Activated naive CD8-positive, alpha-beta T cell treated with anti-CD3 and anti-CD28 coated beads, Interleukin-2, amount 50 U/mL, for 16 hours (primary cell): ENCODE measurements at places on chromosomes 5 and 9.

- no peak for DNase-seq
These were observed 118.2 kb upstream of the HMHB1 start for GRCh38 chr5:143693651-143694252.

GRCh38 chr9:113399646-113400200, 1.4 kb downstream of the ALAD start:
- DNase-seq, result no peak

- DNase-seq, result no peak
These were observed 18.6 kb downstream of the SLC23A1 start for GRCh38 chr5:139364466-139364865.

- DNase-seq, result peak; percentile 43
These were observed 21.5 kb downstream of the TPPP start for GRCh38 chr5:671459-672328.

DNA sequence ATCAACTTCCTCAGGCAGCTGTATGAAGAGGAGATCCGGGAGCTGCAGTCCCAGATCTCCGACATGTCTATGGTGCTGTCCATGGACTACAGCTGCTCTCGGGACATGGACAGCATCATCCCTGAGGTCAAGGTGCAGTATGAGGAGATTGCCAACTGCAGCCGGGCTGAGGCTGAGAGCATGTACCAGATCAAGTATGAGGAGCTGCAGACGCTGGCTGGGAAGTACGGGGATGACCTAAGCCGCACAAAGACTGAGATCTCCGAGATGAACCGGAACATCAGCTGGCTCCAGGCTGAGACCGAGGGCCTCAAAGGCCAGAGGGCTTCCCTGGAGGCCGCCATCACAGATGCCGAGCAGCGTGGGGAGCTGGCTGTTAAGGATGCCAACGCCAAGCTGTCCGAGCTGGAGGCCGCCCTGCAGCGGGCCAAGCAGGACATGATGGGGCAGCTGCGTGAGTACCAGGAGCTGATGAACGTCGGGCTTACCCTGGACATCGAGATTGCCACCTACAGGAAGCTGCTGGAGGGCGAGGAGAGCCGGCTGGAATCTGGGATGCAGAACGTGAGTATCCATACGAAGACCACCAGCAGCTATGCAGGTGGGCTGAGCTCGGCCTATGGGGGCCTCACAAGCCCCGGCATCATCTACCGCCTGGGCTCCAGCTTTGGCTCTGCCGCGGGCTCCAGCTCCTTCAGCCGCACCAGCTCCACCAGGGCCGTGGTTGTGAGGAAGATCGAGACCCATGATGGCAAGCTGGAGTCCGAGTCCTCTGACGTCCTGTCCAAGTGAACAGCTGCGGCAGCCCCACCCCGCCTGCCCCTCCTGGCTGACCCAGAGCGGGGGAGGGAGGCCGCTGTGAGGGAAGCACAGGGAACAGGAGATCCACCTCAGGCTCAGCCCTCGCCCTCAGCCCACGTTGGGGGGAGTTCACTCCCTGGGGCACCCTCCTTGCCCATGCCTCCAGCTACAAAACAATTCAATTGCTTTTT, 84.0 kb downstream of the SEC61B start:
- no peak for DNase-seq

DNA sequence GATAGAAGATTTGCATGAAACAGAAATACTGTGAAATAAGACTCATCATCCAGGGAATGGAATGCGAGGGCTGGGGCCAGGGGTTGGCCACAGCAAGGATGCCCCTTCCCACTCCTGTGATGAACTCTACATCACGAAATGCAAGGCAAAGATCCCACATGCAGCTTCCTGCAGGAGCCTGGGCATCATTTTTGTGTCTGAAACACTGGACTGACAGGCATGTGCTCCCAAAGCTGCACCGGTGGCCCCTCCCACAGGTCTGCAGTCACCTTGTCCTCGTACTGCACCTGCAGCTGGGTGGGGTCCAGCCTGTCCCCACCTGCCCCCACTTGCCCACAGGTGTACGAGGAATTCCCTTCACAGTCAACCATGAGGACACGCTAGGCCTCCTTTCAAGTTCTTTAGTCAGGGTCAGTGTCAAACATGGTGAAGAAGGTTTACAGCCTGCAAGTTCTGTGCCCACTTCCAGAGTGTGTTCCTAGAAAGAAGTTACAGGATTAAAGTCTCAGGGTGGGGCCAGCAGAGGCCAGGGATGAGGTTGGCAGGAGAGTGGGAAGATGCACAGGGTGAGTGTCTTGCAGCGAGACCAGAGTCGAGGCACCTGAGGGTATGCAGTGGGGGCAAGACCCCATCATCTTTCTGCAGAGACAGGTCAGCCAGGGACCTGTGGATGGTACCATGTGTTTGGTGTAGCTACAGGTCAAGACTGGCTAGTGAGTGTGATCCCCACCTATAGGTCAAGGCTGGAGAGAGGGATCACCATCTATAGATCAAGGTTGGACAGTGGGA, 155.0 kb upstream of the IRX2 start:
- DNase-seq, result no peak

DNA sequence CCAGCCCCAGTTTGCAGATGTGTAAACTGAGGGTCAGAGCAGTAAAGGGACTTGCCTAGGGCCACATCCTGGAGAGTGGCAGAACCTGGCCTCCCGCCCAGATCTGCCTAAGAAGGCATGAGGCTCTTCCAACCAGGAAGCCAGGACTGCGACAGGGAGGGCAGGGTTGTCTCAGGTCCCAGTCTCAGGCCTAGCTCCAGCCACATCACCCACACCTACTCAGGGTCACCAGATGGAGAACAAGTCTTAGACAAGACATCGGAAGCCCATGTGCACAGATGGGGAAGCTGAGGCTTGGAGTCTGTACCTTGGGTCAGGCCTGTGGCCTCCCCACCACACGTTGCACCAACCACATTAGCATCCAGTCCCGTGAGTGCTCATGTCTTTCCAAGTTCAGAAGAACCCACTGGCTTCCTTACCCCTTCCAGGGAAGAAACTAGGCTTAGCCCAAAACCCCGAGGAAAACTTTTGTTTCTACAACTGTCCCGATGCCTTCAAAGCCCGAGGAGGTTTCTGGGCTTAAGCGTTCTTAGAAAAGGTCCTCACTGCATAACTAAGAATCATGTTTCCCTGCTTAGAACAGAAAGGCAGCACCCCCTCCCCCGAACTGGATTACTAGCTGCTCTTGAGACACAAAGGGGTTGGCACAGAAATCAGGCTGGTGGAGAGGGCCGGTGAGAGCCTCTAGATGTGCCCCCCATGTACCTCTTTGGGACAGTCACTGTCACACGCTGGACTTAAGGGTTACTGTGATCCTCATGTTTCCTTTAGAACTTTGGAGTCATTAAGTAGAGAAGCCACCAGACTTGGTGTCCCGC, 2.2 kb downstream of the FAM78A start:
- DNase-seq, result no peak

DNA sequence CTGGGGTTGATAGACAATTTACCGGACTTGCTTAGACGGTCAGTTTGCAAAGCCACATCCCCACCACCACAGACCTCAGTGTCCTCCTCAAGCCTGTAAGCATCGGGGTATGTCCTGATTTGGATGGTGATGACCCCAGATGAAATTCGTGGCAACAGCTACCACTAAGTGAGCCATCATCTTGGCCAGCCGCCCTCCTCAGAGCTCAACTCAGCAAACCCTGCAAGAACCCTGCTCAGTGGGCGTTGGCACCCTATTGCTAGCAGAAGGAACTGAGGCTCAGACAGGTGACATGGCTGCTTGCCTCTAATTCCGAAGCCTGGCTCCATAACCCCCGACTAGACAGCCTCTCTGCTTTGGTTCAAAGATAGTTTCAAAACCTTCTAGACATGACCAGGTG, 41.4 kb upstream of the BARHL1 start:
- no peak for DNase-seq

- DNase-seq, result no peak
These were observed 160.6 kb downstream of the COL23A1 start for GRCh38 chr5:178429491-178430185.

DNA sequence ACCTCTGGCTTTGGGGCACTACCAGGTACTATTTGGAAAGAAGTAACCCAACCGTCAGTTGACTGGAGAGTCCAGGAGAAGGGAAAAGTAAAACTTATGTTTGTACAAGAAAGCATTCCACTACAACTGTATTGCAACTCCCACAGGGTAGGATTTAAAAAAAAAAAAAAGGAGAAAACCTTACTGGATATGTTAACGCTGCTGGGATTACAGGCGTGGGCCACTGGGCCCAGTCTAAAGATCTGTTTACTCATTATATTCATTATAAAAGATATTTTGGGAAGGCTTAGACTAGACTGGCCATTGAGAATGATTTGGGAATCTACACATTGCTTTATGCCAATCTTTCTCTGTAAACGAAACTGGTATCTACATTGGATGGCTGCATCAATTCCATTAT, 86.6 kb downstream of the USP20 start:
- DNase-seq, result no peak

GRCh38 chr9:88075966-88076285, 62.3 kb downstream of the SPATA31C2 start:
- no peak for DNase-seq

DNA sequence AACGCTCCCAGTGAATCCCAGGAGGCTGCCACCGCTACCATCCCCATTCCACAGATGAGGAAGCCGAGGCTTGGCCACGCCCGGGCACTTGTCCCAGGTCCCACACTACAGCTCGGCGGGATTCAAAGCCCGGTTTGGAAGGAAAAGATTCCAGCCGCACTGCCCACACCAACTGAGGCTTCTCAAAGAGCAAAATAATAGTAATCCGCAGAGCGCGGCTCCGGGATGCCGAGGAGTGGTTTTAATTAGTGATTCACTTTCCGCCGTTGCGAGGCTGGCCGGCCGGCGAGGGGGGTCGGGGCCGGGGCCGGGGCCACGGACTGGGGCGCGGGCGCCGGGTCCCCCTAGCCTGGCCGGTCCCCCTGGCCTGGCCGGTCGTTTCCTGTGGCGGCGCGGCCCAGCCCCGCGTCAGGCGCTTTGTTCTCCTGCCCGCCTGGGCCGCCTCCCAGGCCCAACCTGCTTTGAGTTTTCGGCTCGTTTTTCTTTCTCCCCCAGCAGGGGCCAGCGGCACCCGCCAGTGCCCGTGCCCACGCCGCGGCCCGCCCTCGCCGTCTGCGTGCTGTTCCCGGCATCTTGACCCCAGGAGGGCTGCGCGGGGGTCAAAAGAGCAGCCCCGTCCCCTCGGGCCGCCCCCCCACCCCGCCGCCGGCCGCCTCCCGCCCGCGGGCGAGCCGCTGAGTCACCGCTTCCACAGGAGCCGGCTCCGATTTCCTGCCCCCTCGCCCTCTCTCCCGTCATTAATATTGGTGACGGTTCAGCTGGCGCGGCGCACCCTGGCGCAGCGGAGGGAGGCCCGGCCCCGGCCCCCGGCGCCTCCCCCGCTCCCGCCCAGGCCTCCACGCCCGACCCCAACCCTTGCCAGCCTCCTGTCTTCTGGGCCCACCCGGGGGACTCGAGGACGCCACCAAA, 31.2 kb downstream of the FGF18 start:
- DNase-seq, result no peak

DNA sequence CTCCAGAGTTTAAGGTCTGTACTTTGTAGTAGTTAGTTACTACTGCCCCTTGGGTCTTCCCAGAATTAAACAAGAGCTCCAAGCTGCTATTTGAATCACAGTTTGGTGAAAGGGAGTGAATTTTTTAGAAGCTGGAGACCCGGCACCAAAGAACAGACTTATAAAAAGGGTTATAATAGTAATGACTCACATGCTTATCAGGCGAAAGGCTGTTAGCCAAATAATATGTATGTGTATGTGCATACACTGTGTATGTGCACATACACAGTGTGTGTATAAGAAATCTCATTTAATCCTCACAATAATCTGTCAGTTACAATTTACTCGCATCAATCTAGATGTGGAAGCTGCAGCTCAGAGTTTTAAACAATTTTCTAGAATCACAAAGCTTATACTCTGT, 59.5 kb upstream of the ITGA1 start:
- DNase-seq, result no peak

DNA sequence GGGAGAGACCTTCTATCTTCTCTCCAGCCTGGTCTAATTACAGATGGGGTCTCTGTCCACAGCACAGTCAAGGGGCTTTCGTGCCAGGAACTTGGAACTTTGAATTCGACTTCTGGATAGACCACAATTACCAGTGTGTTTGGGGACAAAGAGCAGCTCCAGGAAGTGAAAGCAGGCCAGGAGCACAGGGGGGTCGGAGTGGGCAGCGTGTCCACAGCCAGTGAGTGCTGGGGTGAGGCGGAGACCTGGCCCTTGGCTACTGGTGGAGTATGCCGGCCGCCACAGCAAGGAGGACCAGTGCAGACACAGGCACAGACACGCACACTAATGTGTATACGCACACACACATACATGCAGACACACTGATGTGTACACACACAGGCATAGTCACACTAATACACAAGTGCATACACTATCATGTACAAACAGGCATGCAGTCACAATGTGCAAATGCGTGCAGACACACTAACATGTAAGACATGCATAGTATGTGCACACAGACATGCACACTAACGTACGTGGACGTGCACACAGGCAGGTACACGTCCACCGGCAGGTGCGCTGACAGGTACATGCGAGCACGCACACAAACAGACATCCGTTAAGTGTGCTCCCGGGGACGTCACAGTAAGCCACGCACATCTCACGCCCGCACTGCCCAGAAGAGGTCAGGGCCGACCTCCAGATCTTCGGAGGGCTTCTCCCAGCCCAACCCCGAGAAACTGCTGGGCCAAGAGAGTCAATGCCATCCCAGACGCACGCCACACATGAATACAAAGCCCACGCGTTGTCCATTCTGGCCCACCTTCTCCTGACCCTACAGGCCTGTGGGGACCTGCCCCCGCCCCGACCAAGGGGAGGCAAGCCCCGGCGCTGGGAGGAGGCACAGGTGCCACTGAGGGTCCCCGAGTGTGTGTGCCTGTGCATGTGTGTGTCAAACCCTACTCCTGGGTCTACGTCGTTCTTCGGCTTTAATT, 46.5 kb downstream of the NKD2 start:
- DNase-seq, result no peak

DNA sequence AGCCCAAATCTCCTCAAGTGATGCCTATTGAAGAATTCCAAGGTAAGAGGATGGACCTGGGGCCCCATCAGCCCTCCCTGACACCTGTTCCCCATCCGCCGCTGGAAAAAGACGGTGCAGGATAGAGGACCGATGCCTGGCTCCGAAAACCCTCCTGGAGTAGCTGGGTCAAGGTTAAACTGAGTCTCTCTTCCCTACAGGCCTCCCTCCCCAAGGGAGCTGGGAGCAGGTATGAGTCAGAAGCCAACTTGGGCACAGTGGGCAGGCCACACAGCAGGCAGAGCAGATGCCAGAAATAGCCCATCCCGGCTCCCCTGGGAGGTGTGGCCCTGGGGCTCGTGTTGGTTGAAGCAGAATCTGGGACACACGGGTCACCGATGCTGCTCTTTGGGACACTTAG, 75.6 kb downstream of the NTNG2 start:
- DNase-seq, result no peak

DNA sequence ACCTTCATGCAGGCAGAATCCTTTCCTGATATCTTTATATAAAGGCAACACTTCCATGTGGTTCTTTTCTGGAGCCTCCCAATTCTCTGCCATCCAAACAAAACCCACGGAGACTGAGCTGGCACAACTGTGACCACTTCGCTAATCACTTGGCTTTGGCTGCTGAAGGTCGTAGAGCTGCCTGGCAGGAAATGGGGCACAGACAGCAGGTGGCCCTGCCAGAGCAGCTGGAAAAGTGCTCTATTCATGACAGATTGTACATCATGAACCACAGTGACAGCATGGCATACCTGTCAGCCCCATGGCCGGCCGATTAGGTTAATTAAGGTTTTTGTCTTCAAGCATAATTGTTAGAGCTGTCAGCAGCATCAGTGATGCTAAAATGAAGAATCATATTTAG, 141.9 kb upstream of the ANKRD55 start:
- no peak for DNase-seq

- no peak for DNase-seq
These were observed 58.2 kb downstream of the CCNH start for GRCh38 chr5:87354496-87354895.
